Activated CD4-positive, alpha-beta T cell treated with anti-CD3 and anti-CD28 coated beads, Interleukin-2, amount 10 ng/mL, durations not matched to agents 7 days and 5 days (primary cell): ENCODE measurements at places on chromosomes 7 and 10. TPM values are rescaled to one million over a fixed set of nuclear protein-coding genes. Genes with fewer than 3 reads are reported as not detected.
A peak's percentile ranks its signal among the peaks of the same experiment; 100 is the strongest.

The IL6 gene
- total RNA-seq, result 0.92 TPM

The CALML5 gene
- total RNA-seq, result not detected

GRCh38 chr10:89352802-89353201 is 25.0 kb downstream of the IFIT3 start:
- DNase-seq, result no peak

DNA sequence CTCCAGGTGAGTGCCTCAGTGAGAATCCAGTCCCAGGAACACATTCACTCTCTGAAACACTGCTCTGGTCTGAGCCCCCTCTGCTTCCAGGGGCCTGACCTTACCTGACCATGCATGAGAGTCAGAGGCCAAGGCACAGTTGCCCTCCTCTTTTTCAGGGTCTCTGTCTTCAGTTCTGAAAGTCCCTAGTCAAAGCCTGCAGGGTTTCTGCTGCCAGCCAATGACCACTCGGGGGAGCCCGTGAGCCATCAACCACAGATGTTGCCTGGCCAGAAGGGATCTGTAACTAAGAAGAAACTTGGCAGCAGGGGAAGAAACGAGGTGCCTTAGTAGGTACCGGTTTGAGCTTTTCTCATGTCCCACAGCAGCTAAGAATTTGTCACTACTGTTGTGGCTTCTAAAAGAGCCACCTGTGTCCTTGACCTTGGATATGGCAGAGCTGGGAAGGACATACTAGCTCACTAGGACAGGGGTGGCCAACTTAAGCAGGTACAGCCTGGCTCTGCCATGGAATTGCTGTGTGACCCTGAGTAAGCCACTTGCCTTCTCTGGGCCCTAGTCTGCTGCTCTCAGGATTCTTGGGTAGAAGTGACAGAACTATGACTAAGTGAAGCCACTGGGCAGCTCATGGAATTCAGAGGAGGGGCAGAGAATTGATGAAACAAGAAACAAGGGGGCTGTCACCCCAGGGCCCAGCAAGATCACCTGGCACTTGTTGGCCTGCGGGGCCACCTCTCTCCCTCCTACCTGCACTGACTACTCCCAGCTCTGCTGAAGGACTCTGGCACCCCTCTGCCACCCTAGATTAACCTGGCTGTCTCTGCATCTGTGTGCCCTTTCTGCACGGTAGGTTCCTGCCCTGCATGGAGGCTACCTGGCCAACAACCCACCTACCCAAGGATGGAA is 83.8 kb upstream of the GPR26 start:
- DNase-seq, result peak; percentile 70

DNA sequence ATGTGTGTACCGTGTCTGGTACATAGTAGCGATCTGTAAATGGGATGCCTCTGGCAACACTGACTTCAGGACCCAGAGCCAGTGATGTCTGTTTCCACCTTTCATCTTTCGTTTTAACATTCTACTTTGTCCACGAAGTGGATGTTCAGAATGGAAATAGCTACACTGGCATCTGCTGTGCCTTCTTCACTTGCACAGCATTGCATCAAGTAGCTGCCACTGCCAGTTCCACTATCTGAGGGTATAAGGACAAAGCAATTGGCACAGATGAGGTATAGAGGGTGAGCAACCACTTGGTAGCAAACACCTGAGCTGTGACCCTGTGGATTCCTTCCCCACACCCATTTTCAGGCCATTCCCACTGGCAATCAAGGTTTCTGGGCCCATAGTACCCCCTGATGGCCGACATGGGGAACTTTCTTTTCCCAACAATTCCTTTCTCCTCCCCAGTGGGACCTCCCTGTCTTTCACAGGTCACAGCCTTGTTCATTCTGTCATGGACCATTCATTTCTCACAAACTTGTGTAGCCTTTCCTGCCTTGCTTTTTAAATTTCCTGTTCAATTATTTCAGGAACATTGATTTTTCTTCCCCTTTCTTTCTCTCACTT is 4.0 kb downstream of the ITGA8 start:
- no peak for DNase-seq

DNA sequence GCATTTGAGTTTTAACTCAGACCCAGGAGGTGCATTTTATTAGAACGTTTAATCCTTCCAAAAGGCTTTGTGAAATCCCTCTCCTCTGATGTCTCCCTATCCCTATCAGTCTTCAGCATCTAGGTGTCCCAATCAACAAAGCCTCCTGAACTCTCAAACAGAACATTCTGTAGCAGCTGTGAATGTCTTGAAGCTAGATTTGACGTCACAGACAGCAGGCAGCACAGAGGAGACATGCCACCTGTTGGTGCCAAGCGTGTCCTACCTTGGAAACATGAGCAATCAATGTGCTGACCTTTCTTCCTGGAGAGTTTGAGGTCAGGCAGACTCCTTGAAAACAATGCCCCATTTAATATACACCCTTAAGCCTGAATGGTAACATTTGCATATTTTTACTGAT is 125.5 kb downstream of the RNLS start:
- no peak for DNase-seq
